Right cardiac atrium (tissue), 5 donors: ENCODE measurements at places on chromosomes 12 and 14. TPM values are rescaled to one million over a fixed set of nuclear protein-coding genes. Genes with fewer than 3 reads are reported as not detected.

Gene NUAK1
- polyA plus RNA-seq = 10.0 TPM

Gene NPC2
- polyA plus RNA-seq = 170 TPM

Gene PTGDR
- polyA plus RNA-seq = 0.32 TPM

Gene A2M
- 165 TPM for polyA plus RNA-seq

Gene ABCB9
- 5.2 TPM for polyA plus RNA-seq

Gene EIF2S3B
- 0.70 TPM for polyA plus RNA-seq

Gene EDDM3A
- not detected for polyA plus RNA-seq

Gene ERP27
- polyA plus RNA-seq = 0.32 TPM

Gene SMIM41
- 0.61 TPM for polyA plus RNA-seq

Gene NTS
- 1.1 TPM for polyA plus RNA-seq

Gene TNFAIP2
- polyA plus RNA-seq = 46.7 TPM

Gene GZMB
- 0.95 TPM for polyA plus RNA-seq

Gene RNASE2
- 3.8 TPM for polyA plus RNA-seq

Gene RND1
- 2.6 TPM for polyA plus RNA-seq

DNA sequence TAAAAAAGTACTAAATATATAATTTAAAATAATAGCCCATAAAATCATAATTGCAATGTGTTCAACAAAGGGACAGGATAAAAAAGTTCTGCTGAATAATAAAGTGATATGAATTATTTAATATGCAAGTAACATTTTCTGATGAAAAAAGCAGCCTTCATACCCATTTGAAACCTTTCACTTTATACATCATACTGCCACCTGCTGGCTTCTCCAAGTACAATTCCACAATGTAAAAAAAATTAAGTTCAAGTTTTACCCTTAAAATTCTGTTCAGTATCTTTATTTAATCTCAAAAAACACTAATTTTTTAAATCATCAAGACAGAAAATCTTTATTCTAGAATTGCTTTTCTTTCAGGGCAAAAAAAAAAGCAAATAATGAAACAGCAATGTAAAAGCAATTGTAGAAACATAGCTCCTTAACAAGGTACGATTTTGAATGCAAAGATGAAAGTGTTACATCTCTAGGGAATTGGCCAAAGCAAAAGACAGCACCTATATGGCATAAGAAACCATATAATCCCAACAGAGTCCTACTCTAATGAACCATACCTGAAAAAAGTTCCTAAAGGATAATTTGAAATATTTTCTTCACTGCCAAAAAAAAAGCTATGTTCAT, 15.0 kb downstream of the MDM1 start:
- DNase-seq = no peak

DNA sequence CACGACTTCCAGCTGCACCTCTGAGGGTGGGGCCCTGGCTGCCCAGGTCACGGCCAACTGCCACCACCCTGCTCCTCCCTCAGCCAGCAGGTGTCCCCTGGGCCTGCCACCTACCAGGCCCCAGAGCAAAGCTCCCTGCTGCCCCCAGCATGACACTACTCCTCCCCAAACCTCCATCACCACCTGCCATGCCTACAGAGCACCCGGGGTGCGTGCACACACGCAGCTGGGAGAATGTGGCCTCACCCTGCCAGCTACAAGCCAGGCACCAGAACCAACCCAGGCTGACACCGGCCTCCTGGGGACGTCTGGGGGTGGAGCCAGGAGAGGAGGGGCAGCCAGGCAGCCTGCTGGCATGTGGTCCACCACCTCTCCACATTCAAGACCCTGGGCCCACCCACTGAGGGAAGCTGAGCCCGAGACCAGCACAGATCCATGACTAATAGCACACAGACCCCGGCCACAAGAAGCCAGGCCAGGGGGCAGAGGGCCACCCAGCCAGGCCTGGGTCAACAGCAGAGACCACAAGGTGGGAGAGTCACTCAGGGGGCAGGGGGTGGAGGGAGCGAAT, 3.4 kb downstream of the JAG2 start:
- no peak for DNase-seq

DNA sequence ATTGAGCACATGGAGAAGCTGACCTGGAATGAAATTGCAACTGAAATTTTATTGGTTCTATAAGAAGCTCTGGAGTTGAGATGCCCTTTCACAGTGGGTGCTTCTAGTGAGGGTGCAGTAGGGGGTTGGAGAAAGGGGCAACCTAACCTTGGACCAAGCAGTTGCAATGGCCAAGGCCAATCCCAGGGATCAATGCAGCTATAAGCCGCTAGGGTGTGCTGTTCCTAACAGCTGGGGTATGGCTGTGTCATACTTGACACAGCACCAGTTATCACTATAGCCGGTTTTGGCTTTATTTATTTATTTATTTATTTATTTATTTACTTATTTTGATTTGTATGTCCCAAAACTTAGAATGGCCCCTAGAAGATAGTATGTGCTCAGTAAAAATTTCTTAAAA, 505.9 kb downstream of the FLRT2 start:
- DNase-seq = no peak

DNA sequence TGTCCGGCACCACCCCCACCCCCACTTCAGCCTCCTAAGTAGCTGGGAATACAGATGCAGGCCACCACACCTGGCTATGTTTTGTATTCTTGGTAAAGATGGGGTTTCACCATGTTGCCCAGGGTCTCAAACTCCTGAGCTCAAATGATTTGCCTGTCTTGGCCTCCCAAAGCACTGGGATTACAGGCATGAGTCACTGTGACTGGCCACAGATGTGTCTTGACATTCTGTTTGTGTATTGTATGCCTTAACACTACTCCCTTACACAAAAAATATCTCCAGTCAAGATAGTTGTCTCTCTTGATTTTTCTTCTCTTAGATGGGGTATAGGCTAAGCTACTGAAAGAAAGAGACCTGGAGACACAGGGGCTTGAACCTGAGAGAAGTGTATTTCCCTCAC, 17.6 kb downstream of the CLEC14A start:
- DNase-seq = no peak

GRCh38 chr12:93689076-93689834, 12.1 kb downstream of the CRADD start:
- no peak for DNase-seq

DNA sequence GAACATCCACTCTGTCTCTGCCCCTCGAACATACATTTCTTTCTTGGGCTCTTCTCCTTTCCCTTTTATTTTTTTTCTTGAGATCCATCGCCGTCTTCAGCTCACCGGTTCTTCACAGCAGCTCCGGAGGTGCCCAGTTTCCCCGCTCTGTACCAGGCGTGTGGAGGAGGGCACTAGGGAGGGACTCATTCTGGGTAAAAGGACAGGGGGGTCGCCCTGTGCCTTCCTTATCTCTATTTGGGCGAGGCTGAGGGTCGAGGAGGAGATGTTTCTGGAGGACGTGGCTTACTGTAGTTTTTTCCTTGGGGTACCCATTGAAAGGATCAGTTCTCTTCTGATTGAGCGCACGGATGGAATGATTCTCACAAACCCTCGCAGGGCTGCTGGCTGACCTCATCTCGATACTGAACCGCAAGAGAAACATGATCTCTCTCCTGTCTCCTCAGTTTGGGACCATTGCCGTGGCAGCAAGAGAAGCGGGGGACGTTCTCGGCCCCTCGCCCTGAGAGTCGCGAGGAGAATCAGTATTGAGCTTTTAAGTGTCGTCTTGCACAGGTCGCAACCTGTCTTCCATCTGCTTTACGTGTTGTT, 386 bp downstream of the LIN52 start:
- no peak for DNase-seq

- no peak for DNase-seq
Measured at GRCh38 chr14:67335781-67336180, 23.8 kb downstream of the ATP6V1D start.

- DNase-seq = no peak
Measured at GRCh38 chr14:99119554-99120525, 152.2 kb downstream of the BCL11B start.

GRCh38 chr14:67199016-67199415, 9.8 kb downstream of the GARIN2 start:
- DNase-seq = no peak

GRCh38 chr12:52082988-52083637, 3.6 kb downstream of the SMIM41 start:
- DNase-seq = peak; percentile 63

- no peak for DNase-seq
Measured at GRCh38 chr14:75531660-75532317, 9.5 kb downstream of the BATF start.

GRCh38 chr14:33693237-33693636, 257.6 kb downstream of the EGLN3 start:
- DNase-seq = no peak

GRCh38 chr14:30993071-30993470, 32.4 kb upstream of the AP4S1 start:
- DNase-seq = no peak

DNA sequence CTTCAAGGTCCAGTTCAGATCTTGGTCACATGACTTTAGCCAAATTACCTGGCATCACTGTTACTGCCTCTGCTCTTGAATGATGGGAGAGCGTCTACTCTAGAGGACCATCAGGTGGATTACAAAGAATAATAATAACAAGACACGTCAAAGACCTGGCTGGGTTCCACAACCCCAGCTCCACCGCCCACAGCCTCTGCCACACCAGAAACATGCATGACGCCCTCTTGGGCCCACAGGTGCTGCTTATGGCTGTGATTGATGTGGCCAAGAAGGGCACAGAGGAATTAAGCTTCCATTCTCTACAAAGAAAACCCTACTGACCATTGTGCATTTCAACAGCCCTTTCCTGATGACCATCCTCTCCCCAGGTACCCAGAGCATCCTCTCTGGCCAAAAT, 18.2 kb downstream of the SERPINA3 start:
- no peak for DNase-seq

DNA sequence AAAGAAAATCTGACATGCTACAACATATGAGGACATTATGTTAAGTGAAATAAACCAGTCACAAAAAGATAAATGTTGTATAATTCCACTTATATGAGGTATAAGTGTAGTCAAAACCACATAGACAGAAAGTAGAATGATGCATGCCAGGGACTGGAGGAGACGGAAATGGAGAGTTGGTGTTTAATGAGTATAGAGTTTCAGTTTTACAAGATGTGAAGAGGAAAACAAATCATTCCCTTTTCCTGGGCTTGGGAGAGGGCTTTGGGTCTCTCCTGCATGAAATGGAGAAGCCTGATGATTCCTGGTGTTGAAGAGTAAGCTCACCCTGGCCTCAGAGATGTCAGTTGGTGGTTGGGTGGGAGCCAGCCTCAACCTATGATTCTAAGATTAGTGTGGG, 158.4 kb upstream of the PLXNC1 start:
- DNase-seq = no peak

DNA sequence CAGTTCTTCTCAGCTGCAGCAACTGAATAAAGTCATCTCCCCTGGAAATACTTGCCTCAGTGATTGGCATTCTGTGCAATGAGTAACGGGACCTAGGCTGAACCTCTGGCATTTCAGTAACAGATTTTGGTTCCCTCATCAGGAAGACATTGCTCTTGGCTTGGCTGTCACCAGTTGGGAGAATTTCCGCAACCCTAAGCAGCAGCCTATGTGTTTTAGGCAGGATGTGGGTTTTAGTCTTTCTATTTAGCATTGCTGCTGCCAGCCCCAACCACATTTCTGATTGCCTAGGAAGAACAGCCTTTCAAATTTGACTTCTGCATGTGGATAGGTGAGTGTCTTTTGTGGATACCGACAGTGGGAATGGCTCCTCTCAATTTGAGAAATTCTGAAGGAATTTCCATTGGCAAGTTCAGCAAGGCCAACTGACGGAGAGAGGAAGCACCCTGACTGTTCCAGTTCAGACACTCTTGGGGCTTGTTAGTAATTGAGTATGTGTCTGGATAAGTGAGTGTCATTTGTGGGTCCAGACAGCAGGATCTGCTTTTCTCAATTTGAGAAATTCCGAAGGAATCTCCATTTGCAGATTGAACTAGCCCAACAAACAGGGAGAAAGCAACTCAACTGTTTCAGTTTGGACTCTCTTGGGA, 19.0 kb upstream of the CLEC2A start:
- DNase-seq = peak; percentile 35

- no peak for DNase-seq
Measured at GRCh38 chr12:48901278-48901677, 24.0 kb downstream of the FKBP11 start.

- no peak for DNase-seq
Measured at GRCh38 chr14:61332658-61333029, 11.3 kb downstream of the PRKCH start.
